DMS 273 treated with DMSO at 0.1 percent for 48 hours (cell line): ENCODE measurements at places on chromosomes 3 and 15.
A peak's percentile ranks its signal among the peaks of the same experiment; 100 is the strongest.

- DNase-seq: no peak
Measured at GRCh38 chr3:197586181-197586580, 30.4 kb upstream of the BDH1 start.

- no peak for DNase-seq
Measured at GRCh38 chr15:70356919-70357318, 259.2 kb upstream of the TLE3 start.

DNA sequence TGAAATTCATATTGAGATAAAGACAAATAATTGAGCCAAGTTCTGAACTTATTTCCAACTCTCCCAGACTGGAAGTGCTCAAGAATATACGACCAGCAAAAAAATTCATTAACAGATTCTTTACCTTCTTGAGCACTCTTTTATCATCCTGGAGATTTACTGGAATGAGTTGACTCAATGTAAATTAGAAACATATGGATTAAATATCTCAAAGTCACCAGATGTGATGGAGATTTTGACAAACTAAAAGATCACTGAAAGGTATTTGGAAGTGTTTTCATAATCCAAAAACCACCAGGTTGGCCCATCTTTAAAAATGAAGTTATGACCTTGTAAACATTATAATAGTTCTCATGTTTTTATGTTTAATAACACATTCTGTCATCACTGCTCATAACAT, 433.2 kb upstream of the RASGRP1 start:
- DNase-seq: no peak

DNA sequence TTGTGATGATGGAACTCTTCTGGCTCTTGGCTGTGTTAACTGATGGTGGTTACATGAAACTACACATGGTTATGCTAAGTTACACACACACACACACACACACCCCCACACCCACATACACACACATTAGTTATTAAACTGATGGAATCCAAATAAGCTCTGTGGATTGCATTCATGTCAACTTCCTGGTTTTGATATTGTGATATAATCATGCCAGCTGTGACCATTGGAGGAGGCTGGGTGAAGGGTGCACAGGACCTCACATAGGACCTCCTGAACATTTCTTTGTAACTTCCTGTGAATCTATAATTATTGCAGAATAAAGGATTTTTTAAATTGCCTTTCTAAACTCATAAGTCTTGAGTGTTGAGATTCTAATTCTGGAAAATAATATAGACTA, 58.9 kb upstream of the LIMD1 start:
- no peak for DNase-seq

DNA sequence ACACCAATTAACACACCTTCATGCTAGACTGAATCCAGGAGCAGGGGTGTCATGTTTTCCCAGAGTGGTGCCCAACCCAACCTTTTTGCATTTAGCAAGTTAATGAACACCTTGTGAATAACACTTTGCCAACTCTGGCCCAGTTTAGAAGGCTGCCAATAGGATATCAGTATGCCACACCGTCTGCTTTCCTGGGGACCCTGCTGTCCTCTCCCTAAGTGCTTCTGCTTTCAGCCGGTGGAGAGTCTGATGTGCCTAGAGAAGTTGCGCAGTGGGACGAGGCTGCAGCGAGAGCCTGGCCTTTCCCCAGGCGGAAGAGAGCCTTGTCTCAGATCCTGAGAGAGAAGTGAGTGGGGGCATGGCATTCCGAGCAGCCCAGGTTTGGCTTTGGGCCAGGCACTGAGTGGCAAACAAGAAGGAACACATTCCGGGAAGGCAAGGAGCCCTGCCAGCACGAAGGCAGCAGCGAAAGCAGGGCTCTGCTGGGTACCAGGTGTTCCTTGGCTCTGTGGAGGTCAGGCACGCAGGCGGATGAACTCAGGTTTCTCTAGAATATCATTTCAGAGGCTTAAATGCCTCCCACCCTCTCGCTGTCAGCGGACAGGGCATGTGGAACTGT, 36.9 kb downstream of the SENP8 start:
- peak; percentile 37 for DNase-seq

DNA sequence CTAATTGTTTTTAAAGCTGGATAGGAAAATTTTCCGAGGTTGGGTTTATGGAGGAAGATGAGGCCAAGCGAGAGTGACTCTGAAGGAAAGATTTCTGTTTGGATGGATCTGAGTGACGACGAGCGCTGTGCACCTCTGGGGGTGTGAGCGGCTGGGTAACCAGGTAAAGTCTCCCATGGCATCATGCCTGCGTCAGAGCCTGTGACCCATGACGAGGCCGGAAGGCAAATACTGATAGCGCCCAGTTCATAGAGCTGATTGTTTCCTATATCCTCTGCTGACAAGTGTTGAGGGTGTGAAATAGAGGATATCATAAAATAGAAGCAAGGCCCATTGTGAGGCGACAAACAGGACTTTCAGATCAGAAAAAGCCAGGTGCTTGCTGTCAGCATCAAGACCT, 33.7 kb upstream of the MAGEF1 start:
- no peak for DNase-seq

- DNase-seq: no peak
Measured at GRCh38 chr3:150035910-150036612, 65.4 kb upstream of the PFN2 start.

DNA sequence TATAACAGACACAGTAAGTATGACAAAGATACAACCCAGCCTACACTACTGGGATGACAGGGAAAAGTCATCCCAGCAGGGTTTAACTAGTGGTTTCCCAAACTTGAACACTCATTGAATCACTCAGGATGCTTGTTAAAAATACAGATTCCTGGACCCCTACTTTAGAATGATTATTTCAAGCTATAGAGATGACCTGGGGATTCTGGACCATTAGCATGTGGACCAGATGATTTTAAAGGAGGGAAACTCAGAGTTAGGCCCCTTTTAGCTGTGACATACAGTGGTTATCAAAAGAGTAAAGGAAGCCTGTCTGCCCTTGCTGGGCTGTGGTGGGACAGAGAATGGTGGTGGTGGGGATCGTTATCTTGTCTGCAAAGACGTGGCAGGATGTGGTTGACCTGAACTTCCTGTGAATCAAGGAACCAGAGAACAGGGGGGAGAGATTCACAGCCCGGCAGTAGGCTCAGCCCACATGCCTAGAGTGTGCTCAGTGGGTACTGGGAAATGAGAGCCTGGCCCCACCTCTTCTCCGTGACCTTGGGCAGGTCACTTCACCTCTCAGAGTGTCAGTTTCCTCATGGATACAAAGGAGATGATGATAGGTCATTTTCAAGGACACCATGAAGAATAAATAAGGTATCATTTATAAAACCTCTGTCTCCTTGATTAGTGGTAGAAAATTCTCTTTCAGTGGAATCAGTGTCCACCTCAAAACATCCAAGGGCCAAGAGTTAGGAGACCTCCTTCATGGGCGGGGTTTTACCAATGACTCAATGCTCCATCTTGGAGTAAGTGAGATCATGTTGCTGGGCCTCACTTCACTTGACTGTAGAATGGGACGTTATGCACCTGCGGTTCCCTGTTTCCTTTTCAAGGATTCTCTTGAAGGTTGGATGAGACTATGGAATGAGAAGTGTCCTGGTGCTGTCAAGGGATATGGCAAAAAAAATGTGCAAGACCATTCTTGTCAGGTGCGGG, 306.5 kb downstream of the RPLP1 start:
- DNase-seq: no peak

- DNase-seq: no peak
Measured at GRCh38 chr3:129735638-129736037, 129.2 kb upstream of the PLXND1 start.

- peak; percentile 77 for DNase-seq
Measured at GRCh38 chr3:113947372-113948014, at the start of gene ZDHHC23. ZDHHC23 (plus strand) TSS chr3:113948013; CDS start chr3:113948803, 790 bp downstream.
